ENCODE measurements at places on chromosomes 2 and 18. TPM values are rescaled to one million over a fixed set of nuclear protein-coding genes. Genes with fewer than 3 reads are reported as not detected.

Gene ZC3H8
- 22.9 TPM for polyA plus RNA-seq

DNA sequence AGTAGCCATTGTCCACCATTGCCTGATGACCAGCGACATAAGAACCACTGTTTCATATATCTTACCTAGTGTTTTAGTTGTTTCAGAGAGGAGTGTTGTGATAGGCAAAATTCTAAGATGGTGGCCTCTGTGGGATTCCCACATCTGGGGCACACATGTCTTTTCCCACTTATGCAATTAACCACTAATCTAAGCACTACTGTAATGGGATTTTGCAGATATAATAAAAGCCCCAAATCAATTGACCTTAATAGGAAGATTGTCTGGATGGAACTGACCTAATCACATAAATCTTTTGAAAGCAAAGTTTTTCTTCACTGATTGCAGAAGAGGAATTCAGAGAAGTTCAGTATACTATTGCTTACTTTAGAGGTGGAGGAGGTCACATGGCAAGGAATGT lies 469.9 kb downstream of the NUP35 start:
- DNase-seq = no peak

DNA sequence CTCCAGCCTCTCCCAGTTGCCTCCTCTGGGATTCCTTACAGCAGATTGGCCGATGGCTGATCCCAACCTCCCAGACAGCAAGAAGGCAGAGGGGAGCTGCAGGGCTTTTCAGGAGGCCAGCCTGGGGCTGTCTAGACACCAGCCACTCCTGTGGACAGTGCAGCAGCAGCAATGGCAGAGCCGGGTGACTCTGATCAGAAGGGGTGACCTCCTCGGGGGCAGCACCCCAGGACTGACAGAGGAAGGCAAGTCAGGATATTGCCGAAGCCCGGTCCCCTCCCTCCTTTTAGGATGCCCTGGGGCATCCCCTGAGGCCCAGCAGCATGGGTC lies 84.5 kb downstream of the INHBB start:
- no peak for DNase-seq

DNA sequence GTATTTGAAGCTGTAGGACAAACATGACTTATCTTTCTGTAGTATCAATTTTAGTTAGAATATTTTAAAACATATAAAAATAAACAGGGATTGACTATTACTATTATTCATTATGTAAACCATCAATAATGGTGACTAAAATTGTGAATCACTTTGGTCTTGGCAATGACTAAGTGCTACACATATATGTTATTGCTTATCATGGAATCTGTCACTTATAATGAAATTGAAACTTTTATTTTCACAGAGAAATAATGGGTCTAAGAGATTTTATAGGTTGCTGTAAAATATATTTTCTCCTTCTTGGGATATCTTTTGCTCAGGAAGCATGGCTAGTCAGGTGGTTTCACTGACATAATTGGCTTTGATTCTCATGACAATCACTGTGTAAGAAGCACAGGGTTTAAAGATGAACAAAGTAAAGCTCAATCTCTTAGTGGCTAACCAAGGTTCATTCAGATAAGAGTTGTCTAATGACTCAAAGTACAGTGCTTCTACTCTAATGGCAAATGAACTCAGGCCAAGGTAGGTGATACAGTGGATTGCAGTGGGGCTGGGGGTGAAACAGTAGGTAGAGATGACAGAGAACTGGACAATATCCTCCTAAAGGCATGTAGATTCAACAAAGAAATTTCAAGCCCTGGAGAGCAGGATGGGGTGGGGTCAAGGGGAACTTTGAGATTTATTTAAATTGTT lies 98.6 kb upstream of the FANCL start:
- no peak for DNase-seq
